EL (cell line): ENCODE measurements at places on chromosomes 3 and 15.

- DNase-seq, result no peak
Measured at GRCh38 chr3:56761887-56762651, 39.7 kb downstream of the ARHGEF3 start.

- DNase-seq, result no peak
Measured at GRCh38 chr3:186316666-186317260, 45.3 kb downstream of the DGKG start.

DNA sequence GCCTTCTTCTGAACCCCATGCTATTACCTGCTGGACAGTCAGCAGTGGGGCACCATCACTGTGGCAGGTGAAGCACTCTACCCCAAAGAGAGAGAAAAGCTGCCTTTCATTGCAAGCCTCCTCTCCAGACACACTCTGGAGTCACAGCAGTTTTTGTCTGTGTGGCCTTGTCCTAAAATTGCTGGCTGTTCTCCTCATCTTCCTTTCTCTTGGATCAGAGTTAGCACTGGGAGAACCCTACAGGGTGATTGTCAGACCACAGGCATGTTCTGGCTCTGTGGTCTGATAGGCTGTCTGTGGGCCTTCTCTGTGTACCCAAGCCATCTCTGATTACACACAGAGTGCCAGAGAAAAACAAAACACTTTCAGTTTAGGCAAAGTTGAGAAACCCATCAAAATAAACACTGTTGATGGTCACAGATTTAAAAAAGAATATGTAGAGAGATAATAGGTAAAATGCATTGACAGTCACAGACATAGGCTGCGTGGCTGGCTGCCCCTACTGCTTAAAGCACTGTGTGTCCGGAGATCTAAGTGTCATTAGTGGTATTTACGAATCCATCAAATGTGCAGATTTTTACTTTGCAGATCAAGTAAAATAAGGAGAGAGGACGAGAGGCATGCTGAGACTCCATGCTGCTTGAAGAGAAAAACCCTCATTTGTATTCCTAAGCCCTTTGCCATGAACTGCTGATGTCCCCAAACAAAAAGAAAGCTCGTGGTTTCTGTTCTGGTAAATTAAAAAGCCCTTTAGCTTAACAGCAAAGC is 689.9 kb downstream of the TUSC7 start:
- DNase-seq, result peak; percentile 47

DNA sequence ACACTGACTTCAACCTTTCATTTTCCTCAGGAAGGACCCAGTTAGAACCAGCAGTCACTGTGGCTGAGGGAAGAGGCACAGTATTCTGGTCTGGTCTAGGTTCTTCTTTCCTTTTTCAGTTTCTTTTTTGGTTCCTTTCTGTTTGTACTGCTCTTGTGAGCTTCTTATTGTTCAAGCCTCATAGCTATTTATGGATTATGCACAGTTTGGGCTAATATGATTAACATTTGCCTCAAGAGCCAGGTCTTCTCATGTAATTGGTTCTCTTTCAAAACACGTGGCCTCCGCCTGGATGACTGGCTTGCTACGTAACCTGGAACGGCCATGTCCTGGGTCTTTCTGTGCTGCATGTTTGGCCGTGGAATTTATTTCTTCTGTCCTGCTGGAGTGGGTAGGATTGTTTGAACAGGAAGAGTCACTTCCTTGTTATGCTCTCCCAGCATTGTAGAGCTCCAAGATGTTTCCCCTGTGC is 43.3 kb downstream of the RBMS3 start:
- DNase-seq, result peak; percentile 92

DNA sequence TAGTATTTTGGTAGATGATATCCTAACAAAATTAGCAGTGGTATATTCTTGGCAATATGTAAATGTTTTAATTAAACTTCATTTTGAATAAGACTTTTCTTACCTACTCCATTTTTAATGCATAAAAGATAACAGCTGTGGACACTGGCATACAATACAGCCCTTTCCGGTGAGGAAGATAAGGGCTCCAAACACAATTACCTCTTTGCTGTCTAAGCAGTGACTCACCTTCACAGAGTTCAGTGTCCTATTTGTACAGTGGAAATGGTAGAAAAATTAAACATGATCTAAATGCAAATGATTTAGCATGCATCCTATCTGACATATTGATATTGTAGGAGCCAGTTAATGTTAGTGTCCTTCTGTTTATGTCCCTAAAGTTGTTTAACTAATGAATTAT is 969.4 kb downstream of the PLOD2 start:
- no peak for DNase-seq

DNA sequence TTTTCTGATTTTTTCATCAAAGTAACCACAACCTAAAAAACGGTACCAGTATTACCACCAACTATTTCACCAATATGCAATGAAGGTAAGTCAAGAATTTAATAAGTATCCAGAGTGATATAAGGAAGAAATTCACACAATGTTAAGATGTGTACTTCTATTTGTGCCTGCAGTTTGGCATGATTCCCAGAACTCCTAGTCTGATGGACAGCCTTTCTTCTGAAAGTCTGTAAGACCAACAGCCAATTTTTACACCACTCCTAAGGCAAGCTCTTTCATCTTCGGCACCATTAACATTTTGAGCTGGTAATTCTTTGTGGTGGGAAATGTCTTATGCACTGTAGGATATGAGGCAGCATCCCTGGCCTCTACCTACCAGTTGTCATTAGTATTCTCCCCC is 108.3 kb downstream of the VPS13C start:
- DNase-seq, result peak; percentile 7

DNA sequence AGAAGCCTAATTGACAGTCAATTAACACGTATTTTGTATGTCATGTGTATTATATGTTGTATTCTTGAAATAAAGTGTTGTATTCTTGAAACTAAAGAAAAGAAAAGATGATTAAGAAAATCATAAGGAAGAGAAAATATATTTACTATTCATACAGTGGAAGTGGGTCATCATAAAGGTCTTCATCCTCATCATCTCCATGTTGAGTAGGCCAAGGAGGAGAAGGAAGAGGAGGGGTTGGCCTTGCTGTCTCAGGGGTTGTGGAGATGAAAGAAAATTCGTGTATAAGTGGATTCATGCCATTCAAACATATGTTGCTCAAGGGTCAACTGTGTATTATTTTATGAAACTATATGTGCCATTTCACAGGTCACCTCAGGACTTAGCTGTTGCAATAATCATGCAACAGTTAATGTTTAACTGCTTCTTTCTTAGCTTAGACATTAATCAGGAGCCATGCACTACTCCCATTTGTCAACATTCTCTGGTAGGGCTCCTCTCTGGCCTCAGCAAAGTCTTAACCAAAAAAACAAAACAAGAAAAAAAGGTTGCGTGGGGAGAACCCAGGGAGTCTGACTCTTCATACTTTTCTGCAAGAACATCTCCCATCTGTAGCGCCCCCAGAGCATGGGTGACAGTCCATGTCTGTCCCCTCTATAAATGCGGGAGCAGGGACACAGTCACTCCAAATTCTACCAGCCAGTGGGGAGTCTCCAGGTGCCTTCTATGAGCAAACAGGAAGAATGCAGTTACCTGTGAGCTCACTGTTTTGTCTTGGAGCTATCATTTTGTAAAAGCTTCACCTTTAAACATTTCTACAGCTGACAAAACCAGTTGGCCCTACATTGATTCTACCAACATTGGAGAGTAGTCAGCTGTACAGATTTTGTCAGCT is 19.9 kb upstream of the LRRC2 start:
- DNase-seq, result no peak

DNA sequence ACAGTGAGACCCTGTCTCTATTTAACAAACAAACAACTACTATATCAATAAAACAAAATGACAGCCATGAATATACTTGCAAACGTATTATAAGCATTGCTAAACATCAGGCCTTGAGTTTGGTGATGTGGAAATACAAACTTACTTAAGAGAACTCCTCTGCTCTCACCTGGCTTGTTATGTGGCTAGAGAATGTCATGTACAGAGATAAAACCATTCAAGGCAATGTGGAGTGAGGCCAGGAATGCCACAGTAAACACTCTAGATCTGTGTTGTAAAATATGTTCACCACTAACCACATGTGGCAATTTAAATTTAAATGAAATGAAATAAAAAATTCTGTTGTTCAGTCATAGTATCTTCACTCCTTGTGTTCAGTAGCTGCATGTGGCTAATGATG is 22.7 kb upstream of the RARB start:
- no peak for DNase-seq

- DNase-seq, result peak; percentile 41
Measured at GRCh38 chr15:88331291-88331690, 74.8 kb upstream of the NTRK3 start.

GRCh38 chr3:172260381-172260780 is 187.9 kb downstream of the GHSR start:
- peak; percentile 49 for DNase-seq

DNA sequence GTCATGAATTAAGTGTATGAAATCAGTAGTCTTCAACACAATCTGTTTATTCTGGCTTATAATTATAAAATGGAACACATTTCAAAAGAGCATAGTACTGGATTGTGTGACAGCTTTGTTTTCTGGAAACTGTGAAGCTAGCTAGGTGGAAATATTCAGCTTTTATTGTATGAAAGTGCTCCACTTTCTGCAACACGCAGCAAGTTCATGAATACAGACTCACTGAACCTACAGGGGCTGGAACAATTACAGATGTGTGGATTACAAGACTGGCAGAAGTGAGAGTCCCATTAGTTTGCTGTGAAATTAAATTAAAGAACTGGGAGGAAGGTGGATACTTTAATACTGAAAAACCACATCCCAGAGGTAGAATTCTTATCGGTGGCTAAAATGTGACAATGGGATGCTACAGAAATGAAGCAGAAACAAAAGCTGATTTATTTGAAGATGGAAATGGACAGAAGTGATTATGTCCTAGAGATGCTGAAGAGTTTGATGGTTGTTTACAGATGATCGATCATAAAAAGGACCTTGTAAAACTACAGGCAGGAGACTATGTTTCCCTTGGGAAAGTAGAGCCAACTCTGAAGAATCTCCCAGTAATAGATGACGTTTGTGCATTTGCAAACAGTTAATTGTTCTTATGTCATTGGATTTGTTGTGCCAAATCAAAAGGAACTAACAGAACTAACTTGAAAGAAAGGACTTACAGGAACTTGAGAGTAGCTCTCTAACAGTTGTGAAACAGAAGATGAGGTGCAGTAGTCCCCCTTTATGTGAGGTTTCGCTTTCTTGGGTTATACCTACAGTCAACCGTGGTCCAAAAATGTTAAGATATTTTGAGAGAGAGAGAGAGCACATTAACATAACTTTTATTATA is 15.7 kb downstream of the TF start:
- no peak for DNase-seq

DNA sequence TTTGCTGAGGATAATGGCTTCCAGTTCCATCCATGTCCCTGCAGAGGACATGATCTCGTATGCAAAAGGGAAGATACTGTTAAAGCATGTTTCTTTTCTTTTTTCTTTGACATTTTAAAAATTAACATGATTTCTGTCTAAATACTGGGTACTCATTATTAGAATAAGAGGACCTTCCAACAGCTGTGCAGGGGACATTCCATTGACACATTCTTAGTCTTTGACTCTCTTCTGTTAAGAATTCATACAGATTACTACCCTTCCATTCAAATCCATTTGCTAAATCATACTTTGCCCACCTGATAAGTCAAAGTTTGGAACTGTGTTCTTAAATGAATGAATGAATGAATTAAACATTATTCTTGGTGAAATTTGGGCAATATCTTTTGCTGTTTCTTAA is 5.1 kb upstream of the CP start:
- peak; percentile 15 for DNase-seq

DNA sequence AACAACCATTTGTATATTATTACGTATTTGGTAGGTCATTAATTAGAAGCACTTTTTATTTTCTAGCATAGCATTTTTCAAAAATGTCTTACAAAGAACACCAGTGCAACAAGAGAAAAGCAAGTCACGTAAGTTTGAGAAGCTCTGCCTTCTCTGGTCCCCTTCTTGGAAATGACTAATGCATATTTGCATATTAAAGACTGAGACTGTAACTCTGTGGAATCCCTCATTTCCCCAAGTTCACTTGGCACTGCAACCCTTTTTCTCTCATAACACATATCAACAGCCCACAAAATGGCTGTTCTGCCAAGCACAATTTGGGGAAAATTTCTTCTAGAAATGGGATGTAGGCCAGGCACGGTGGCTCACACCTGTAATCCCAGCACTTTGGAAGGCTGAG is 176.3 kb downstream of the ERC2 start:
- DNase-seq, result no peak

GRCh38 chr3:102165367-102165766 is 269.4 kb upstream of the ZPLD1 start:
- peak; percentile 82 for DNase-seq

- peak; percentile 18 for DNase-seq
Measured at GRCh38 chr15:56744701-56745683, 11.7 kb upstream of the ZNF280D start.

DNA sequence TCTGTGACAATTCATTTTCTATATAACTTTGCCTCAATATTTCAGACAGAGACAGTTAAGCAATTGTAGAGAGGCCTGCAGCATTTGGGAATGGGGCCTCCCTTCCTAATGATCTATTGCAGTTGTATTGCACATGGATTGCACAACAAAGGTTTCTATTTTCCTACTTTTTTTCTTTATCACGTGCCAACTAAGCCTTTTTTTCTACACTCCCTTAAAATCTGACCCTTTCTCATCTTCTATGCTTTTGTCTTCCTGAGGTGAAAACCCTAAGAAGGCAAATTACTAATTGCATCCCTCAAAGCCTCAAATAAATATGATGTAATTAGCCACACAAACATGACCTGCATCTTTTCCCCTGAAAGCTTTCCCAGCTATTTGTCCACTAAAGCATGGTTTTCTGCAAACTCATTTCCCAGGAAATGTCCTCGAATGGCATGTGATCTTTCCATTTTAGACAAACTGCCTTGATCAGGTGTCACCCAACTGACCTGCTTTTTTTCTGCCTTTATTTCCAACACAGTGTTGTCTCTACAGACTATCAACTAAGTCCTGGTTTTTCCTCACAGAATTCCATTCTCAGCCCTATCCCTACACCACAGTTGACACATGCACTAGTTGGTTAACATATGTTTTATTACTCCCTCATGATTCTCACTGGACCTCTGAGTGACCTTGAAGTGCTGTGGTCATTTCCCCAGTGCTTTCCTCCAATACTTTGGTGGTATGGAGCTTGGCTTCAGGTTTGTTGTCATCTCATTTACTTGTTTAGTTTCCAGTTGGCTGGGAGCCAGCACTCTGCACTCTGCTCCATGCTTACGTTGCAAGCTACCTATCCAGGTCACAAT is 31.9 kb upstream of the TSC22D2 start:
- DNase-seq, result peak; percentile 18

DNA sequence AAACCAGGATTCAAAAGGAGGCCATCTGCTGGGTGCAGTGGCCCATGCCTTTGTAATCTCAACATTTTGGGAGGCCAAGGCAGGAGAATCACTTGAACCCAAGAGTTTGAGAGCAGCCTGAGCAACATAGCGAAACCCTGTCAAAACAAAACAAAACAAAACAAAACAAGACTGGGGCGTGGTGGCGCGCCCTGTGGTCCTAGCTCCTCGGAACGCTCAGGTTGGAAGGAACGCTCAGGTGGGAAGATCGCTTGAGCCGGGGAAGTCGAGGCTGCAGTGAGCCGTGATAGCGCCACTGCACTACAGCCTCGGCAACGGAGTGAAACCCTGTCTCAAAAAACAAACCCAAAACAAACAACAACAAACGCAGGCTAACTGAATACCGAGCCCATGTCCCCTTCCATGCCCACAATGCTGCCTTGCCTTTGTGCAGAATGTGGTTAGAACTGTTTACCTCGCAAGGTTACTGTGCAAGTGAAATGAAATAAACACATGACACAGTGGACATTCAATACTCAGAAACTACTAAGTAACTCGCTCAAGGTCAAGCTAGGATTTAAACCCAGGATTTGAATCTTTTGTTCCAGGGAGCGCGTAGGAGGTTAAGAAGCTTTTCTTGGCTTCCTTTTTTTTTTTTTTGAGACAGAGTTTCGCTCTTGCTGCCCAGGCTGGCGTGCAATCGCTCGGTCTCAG is 766 bp upstream of the EMC4 start:
- no peak for DNase-seq
